ENCODE measurements at places on chromosomes 6 and 20.

GRCh38 chr6:81844686-81845085 is 92.2 kb upstream of the TENT5A start:
- DNase-seq: no peak

DNA sequence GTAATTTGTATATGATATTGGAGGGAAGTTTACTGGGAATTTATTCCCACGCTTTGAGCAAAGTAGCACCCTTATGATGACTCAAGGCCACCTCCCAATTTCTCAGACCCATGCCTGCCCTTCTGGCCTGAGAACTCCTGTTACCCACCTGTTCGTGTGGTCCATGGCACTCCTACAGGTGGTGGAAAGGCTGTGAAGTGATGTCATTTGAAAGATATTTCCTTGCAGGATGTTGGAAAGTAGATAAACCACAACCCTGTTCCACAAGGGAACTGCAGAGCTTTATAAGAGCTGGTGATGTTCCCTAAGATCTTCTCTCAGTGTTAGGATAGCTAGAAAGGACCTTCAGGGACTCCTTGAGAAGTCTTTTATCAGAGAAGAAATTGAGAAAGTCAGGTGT is 70.5 kb downstream of the ADGRG6 start:
- no peak for DNase-seq

DNA sequence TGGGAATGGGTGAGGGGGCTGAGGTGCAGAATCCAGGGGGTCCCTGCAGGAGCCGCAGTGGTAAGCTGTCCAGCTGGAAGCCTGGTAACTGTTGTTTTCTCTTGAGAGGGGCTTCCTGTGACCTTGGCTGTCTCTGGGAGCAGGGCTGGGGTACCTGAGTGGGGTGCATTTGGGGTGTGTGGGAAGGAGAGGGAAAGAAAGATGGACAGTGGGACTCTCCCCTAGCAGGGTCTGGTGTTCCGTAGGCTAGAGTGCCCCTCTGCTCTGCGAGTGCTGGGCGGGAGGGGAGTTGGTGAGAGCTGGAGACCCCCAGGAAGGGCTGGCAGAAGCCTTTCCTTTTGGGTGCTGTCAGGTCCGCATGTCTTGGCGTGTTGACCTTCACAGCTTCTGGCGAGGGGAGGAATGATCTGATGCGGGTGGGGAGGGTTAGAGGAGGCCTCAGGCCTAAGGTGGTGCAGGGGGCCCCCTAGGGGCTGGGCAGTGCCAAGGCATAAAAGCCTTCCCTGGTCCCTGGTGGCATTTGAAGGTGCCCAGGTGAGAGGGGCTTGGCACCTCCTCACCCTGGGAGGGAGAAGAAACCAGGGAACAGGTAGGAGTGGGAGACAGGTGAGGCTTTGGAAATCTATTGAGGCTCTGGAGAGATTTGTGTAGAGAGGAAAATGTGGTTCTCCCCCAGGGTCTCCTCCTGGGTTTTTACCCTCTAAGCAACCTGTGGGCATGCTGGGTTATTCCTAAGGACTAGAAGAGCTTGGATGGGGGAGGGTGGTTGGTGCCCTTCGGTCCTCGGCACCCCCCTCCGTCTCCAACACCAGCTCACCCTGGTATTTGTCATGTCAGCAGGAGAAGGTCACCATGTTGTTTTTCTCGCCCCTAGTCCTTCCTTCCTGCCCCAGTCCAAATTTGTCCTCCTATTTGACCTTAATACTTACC is 3.3 kb downstream of the VEGFA start:
- DNase-seq: peak; percentile 69

DNA sequence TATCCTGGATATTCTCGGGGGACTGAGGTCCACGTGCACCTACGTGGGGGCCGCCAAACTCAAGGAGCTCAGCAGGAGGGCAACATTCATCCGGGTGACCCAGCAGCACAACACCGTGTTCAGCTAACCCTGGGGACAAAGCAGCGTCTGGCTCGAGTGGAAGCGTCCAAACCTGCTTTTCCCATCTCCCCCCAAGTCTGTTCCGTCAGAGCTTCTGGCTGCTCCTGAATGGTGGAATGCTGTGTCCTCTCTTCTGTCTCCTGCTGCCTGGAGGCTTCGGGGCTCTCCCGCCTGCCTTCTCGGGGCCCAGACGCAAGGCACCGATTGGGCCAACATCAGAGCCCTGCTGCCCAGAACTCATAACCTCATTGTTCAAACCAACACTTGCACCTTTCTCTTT is 56.7 kb downstream of the GMPR start:
- DNase-seq: no peak

DNA sequence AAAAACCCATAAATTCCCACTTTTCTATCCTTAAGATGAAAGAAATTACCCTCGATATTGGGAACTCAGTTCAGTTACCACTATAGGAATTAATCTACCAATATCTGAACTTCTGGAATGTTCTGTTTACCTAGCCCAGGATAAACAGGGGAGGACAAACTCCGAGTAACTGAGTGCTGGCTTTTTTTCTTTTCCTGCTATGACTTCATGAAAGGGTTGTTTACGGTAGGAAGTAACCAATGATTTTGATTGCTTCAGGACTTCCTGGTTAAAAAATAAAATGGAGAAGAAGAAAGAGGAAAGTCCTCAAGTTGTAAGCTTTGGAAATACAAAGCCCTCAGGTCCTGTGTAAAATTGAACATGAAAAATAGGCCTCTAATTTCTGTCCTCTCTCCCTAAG is 167.7 kb downstream of the ZNF217 start:
- no peak for DNase-seq

DNA sequence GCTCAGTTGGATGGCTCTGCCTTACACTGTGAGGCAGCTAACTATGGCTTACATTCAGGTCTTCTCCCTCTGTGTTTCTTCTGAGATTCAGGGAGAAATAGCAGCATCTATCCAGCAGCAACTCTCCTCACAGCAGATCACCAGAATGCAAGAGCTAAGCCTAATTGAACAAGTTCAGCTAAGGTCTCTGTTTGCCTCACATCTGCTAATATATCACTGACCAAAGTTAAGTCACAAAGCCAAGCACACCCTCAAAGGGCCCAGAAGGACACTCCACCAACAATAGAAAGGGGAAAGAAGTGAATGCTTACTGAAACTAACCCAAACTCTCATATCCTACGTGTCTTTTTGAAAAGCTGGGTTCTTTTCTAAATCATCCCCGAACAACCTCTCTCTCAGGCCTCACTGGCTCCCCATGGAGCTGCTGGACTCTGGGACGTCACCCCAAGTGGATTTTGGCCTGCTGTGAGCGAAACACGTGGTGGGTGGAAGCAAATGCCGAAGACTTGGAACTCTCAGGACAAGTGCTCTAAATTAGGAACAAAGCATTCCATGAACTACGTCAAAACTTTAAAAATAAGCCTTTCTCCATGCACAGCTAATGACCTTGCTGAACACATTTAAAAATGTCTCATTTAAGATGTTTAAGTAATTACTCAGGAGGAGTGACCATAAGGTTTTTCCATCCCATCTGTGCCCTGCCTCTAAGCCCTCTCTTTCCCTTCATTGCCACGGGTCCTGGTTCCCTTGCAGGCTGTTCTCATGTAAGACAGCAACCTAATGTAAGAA is 167.5 kb upstream of the PLCB4 start:
- DNase-seq: no peak

- no peak for DNase-seq
These were observed 63.3 kb downstream of the YTHDF1 start for GRCh38 chr20:63152322-63153253.

GRCh38 chr6:111668410-111668809 is 62.7 kb upstream of the TRAF3IP2 start:
- DNase-seq: no peak

DNA sequence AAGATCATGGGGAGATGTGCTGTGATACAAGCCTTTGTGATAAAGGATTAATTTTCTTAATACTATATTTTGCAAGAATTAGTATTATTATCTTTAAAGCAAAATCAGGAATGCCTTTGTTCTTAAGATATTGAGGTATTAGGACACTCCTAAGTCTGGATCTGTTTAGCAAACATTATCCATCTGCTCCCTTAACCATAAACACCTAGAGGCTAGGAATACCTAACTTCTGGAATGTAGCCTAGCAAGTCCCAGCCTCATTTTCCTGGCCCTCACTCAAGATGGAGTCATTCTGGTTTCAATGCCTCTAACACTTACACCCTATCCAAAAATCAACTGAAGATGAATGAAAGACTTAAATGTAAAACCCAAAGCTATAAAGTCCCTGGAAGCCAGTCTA is 106.3 kb upstream of the GJE1 start:
- no peak for DNase-seq

GRCh38 chr6:2844008-2844407 is 2.3 kb upstream of the SERPINB1 start:
- no peak for DNase-seq

DNA sequence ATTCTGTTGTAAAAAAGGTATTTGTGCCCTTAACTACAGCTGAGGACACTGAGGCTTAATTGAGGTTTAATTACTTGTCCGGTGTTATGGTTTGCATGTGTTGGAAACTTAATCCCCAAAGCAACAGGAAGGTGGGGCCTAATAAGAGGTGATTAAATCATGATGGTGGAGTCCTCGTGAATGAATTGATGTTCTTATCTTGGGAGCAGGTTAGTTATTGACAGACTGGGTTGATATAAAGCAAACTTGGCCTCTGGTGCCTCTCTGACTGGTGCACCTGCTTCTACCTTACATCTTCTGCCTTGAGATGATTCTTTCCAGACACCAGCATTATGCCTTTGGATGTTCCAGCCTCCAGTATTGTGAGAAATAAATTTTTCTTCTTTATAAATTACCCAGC is 306.5 kb upstream of the HS3ST5 start:
- no peak for DNase-seq

- no peak for DNase-seq
These were observed 19.0 kb downstream of the RREB1 start for GRCh38 chr6:7126754-7127153.

- no peak for DNase-seq
These were observed 58.2 kb downstream of the PIGU start for GRCh38 chr20:34618676-34619075.

DNA sequence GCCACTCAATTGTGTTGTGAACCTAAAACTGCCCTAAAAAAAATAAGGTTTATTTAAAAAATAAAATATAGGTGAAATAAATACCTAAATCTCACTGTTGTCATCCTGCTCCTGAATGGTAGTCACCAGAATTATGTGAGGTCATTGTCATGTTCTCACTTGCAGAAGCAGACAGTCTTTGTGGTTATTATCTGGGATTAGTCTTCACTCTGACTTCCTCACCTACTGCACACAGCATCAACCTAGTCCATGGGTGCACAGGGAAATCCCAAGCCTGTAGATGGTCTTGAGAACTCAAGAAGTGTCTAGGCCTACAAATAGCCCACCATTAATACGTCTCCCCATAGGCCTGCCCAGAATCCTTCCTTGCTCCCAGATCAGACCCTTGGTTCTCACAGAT is 97.0 kb downstream of the FOXF2 start:
- no peak for DNase-seq

DNA sequence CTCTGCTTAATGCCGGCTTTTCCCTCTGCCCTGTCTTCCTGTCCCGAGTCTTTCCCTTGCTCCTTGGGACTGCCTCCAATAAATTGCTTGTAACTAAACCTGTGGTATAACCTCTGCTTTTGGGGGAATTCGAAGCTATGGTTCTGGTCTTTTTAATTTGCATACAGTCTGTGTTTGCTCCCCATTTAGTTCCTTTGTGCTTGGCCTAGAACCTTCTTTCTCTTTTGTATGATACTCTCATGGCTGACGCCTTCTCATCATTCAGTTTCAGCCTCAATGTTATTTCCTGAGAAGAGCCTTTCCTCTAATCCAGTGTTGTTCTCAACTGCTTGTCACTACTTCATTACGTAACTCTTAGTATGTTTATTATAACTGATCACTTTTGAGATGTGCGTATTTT is 248.0 kb downstream of the PHF3 start:
- DNase-seq: no peak

GRCh38 chr6:39343396-39343870 is 20.9 kb upstream of the KCNK16 start:
- DNase-seq: no peak

DNA sequence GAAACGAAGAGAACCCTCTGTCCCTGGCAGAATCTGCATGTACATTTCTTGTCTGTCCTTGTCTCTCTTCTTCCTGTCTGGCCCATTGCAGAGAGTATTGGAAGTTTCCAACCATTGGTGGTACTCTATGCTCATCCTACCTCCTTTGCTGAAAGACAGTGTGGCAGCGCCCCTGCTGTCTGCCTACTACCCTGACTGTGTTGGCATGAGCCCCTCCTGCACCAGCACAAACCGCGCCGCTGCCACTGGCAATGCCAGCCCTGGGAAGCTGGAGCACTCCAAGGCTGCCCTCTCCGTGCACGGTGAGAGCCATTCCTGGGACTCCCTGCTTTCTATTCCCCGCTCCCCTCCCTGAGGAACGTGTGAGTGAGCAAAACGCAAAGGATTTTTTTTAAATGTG is 32.5 kb downstream of the KDM1B start:
- DNase-seq: no peak

- DNase-seq: no peak
These were observed 52.2 kb downstream of the LYRM4 start for GRCh38 chr6:5208471-5208971.

DNA sequence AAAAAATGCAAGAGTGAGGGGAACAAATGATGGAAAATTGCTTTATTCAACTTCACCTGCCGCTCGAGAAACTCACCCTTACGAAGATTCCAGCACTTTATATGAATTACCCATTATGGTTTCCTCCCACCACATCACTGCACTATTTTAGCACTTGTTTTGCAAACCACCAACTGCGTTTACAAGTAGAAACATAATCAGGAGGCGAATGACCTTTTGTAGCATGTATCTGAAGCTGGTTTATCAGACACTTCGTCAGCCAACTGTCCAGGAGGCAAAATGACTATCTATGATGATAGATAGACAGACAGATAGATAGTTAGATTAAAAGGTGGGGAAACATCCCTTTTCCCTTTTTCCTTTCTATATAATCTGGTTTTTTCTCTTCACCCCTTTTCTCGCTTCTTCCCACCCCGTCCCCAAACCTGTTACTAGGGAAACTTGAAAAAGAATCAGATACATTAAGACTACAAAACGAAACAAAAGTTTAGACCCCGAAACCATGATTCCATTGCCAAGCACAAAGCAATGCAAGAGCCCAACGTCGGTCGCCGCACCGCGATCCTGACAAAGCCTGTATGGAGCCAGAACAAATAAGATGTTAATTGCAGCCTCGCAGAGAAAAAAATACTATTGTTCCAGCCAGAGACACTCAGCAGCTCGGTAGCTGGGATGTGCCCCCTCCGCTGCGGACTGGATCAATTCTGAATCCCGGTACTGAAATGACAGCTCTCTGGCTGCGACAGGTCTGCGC is 933 bp upstream of the ADGRB3 start:
- no peak for DNase-seq

DNA sequence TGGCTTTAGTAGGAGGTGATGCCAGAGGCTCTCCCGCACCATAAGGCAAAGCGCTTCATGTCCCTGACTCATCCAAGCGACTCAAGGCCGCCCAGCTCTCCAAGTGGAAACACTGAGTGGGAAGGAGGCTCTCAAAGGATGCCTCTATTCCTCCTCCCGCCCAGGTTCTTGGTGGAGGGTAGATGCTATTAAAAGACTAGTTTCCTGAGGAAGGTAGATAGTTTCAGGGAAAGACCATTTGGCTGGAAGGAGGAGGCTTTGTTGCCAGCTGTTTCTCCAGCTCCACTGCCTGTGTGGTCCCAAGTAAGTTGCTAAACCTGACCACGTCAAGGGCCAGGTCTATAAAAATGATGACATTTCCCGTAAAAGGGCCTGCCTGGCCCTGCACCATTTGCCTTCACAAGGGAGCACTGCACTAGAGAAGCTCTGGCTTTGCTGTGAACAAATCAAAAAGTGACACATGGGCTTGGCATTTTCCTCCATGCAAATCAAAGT is 48.2 kb downstream of the GMDS start:
- no peak for DNase-seq

Measured in stimulated activated CD4-positive, alpha-beta T cell treated with anti-CD3 and anti-CD28 coated beads, Interleukin-2, amount 100 ng/mL, for 24 hours (primary cell).